A673 (cell line): ENCODE measurements at places on chromosomes 13 and 19. TPM values are rescaled to one million over a fixed set of nuclear protein-coding genes. Genes with fewer than 3 reads are reported as not detected.

DNA sequence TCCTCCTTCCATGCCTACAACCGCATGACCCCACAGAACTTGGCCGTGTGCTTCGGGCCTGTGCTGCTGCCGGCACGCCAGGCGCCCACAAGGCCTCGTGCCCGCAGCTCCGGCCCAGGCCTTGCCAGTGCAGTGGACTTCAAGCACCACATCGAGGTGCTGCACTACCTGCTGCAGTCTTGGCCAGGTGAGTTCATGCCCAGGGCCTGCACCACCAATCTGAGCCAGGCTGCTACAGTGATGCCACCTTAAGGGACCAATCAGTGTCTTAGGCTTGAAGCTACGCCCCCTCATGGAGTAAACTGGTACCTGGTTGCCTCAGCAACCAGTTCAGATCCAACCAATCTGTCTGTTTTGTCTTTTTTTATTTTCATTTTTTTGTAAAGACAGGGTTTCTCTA lies 5.2 kb downstream of the SYDE1 start:
- DNase-seq: no peak
- no peak overlapping the region for H3K4me3 ChIP-seq
- no peaks in the 10 kb centered on the region for H3K27me3 ChIP-seq
- H3K27ac ChIP-seq: no peak overlapping the region
- peaks cover 68% of the 10 kb centered on the region for H3K36me3 ChIP-seq
- peaks cover 8% of the 10 kb centered on the region for H3K4me1 ChIP-seq

Gene GPC6
- 23.3 and 23.4 TPM in 2 replicates for total RNA-seq

GRCh38 chr13:51202477-51203046 lies 19.6 kb upstream of the FAM124A start:
- no peaks in the 10 kb centered on the region for H3K36me3 ChIP-seq
- no peak for DNase-seq
- H3K27me3 ChIP-seq: no peaks in the 10 kb centered on the region
- H3K27ac ChIP-seq: no peak overlapping the region

- H3K27me3 ChIP-seq: no peaks in the 10 kb centered on the region
- no peaks in the 10 kb centered on the region for H3K4me1 ChIP-seq
- H3K36me3 ChIP-seq: no peaks in the 10 kb centered on the region
These were observed 25.5 kb downstream of the KCTD12 start for GRCh38 chr13:76860706-76861105.

- H3K36me3 ChIP-seq: peaks cover 44% of the 10 kb centered on the region
- no peak for DNase-seq
- no peaks in the 10 kb centered on the region for H3K27me3 ChIP-seq
- peak overlapping the region; percentile 98 for H3K27ac ChIP-seq
- H3K4me3 ChIP-seq: peak overlapping the region; percentile 72
- peaks cover 7% of the 10 kb centered on the region for H3K4me1 ChIP-seq
These were observed 941 bp downstream of the DUS3L start for GRCh38 chr19:5789886-5790558.

- H3K27me3 ChIP-seq: peaks cover 6% of the 10 kb centered on the region
- no peak overlapping the region for H3K27ac ChIP-seq
- H3K4me3 ChIP-seq: no peak overlapping the region
- H3K36me3 ChIP-seq: no peaks in the 10 kb centered on the region
These were observed 36.5 kb upstream of the CYP2B6 start for GRCh38 chr19:40954573-40954972.

- no peak overlapping the region for H3K27ac ChIP-seq
- H3K27me3 ChIP-seq: no peaks in the 10 kb centered on the region
- H3K4me3 ChIP-seq: no peak overlapping the region
- H3K36me3 ChIP-seq: peaks cover 19% of the 10 kb centered on the region
- DNase-seq: no peak
These were observed 122.7 kb downstream of the RAB20 start for GRCh38 chr13:110438776-110439175.
